ENCODE measurements at places on chromosomes 12 and 14.

DNA sequence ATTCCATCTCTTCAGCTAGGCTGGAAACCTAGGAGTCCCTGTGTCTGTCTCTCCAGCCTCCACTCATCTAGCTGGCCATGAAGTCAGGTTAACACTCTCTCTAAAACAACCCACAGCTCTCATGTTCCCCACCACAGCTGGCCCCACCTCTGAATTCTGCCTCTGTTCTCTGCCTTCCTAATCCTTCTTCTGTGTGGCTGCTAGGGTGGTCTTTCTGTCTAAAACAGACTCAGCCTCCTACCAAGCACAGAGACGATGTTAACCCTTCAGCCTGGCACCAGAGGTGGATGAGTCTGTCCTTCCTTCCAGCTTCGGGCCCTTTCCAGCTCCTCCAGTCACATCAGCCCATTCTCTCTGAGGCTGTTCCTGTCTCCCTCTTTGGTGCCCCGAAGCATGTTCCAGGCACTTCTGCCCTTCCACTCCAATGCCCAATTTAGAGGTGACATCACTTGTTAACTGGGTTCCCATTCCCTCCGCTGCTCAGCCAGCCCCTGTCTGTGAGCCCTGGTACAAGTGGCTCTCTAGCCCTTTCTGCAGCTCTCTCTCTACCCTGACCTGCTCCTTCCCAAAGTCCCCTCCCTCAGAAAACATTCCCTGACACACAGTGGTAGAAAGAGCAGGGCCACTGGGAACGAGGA, 9.1 kb downstream of the FIGNL2 start:
- DNase-seq = no peak

DNA sequence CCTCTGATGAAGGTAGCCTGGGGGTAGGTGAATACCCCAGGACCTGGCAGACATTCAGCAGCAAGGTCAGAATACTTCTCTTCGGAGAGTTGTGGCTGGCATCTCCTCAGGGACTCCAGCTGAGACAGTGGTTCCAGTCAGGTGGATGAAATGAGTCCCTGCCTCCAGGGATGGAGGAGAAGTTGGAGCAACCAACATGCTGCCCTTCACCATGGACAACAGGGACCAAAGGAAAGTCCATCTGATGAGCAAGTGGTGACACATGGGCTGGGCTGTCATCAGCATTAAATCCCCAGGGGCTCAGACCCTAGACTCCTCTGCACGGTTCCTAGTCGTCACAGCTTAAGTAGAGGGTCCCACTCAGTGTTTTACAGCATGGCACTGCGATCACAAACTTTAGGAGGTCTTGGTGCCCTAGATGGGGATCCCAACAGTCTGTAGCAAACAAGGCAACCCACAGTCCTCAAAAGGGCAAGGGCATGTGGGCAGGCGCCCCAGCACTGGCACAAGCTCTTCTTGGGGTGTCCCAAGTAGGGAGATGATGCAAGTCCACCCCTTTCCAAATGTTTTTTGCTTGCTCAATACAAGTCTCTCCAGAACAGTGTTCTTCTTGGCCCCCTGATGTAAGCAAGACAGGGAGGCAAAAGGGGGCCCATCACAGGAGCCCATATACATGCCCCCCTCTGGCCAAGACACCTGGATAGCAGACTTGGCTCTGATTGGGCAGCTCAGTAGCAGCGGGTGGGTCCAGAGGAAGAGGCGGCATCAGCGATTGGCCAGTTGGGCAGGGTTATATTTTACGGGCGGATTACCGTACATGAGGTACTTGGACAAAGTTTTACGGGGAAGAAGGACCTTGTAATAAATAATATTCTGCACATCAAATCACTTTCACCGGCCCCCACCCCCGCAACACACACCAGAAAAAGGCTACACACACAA, 10.8 kb upstream of the CDH24 start:
- no peak for DNase-seq

DNA sequence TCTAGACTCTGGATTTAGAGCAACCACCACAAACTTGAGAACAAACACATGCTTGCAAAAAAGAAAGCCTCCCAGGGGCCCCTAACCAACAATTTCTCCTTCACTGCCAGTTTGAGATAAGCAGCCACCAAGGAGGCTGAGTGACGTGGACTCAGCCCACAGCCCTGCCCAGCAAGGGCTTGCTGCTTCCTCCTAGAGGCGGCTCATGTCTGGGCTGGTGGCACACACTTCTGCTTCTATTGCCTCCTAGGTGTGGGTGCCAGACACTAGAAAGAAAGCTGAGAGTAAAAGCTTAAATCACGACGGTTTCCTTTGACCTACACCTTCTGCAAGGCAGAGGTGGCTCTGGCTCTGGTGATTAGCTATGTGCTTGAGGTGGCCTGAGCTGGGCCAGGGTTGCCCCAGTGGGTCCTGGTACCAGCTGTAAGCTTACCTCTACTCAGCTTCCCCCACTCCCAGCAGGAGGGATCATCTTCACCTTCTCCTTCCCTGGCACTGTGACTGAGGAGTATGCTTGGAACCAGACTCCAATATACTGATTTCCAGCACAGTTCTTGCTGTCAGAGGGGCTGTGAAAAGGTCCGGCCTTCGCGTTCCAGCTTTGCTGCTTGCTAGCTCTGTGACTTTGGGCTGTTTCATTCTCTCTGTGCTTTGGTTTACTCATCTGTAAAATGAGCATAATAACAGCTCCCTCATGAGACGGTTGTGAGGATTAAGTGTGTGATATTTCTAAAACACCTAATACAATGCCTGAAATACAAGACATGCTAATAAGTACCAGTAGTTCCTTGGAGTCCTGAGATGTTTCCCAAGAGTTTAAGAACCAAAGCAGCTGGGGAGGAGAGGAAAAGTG, 89.7 kb upstream of the PARP11 start:
- DNase-seq = peak; percentile 51

DNA sequence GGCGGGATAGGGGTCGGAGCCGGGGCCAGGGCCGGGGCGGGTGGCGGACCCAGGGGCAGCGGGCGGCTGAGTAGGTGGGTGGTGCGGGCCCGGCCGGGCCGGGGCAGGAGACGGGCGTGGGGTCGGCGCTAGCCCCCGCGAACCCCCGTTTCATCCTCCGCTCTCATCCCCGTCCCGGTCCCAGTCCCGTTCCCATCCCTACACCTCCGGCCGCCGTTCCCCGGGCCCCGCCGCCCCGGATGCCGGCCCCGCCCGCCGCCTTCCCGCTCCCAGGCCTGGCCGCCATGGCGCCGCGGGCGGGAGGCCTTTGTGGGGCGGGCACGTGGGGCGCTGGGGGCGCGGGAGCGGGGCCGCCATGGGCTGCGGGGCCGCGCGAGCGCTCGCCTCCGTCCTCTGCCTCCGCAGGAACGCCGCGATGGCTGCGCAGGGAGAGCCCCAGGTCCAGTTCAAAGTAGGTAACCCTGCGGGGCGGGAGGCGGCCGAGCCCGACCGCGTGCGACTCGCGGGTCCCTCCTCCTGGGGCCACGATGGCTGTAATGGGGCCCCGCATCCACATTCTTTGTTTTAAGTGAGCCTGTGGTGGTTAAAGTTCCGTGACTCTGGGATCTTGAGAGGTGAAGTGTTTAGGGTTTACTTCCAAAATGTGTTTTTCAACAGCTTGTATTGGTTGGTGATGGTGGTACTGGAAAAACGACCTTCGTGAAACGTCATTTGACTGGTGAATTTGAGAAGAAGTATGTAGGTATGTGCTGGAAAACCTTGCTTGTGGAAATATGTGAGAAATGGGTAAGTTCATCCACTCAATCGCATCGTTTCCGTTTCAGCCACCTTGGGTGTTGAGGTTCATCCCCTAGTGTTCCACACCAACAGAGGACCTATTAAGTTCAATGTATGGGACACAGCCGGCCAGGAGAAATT, 572 bp downstream of the RAN start:
- peak; percentile 31 for DNase-seq

GRCh38 chr12:34405286-34406227, 383.3 kb downstream of the ALG10 start:
- no peak for DNase-seq

DNA sequence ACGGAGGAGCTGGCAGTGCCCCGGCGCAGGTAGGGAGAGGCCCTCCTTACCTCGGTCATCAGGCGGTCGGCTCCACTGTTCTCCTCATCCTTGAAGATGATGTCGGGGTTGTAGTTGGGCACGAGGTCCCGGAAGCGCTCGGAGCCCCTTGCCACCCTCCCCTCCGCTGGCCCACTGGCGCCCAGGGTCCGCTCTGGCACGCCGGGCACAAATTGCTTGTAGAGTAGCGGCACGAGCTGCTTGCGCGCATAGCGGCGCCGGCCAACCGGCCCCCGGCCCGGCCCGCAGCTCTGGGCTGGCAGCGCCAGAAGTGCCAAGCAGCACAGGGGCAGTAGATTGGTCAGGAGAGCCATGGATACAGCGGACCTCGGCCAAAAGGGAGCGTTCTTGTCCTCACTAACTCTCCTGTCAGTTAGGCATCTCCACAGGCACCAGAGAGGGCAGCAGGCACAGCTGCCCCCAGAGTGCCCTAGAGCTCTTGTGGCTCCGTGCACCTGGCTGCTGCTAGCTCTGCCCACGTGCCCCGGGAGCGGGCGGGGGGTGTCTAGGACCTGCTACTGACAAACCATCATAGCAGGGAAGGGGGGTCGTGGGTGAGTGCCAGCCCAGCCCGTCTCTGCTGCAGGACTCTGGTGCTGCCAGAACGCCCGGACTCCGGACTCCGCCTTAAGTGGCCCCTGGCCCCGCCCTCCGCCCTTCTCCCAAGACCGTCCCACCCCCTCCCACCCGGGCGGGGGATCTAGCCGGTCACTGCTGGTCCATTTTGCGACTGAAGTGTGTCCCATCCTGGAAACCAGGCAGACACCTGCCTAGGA, at the start of gene DHH:
DHH (minus strand) TSS at position 642 of the 815 bp plus-strand sequence; CDS start at position 353, 289 bp downstream.
- no peak for DNase-seq

DNA sequence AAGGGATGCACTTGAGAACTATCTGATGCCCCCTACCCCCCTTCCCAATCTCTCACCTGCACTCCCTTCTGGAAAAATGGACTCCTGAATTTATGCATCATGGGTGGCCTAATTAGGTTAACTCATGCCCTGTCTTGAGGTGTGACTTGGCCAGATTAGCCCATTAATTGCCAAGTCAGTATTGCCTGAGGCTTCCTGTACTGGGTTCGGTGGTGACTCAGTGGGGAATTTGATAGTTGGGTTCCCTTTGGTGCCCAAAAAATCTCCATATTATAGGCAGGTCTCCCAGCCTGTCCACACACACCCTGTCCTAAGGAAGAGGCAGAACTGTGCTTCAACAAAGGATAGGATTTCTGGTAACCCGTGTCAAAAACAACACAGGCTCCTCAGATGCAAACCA, 146.1 kb downstream of the CHST11 start:
- no peak for DNase-seq

GRCh38 chr14:104957146-104958113, 20.7 kb downstream of the AHNAK2 start:
- DNase-seq = no peak

- no peak for DNase-seq
These were observed 7.8 kb upstream of the PLEKHG3 start for GRCh38 chr14:64696355-64696857.

- DNase-seq = no peak
These were observed 91.0 kb upstream of the MON2 start for GRCh38 chr12:62375603-62376002.

- DNase-seq = no peak
These were observed 40.4 kb downstream of the AACS start for GRCh38 chr12:125105600-125105999.

GRCh38 chr14:34775922-34776321, 61.5 kb upstream of the CFL2 start:
- no peak for DNase-seq

DNA sequence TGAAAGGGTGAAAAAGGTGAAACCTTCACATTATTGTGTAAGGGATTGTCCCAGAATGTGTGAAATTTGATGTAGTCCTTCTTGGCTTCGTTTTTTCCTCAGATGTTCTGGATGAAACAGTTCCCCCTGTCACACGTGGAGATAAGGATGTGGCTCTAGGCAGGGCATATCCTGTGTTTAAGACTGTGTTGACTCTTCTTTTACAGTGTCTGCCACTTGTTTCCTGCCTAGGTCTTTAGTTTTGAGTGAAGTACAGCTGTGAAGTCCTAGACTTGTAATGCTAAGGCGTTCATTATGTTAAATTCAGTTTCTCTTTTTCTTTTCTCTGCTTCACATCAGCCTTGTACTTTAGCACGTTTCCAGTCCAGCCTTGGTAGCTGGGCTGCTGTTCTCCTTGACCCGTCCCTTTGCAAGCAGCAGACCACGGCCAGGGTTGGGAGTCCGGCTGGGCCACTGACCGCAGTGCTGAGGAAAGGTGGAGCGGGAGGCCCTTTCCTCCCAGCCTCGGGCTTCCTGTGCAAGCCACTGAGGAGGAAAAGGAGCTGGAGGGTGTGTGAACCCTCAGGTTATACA, 59.1 kb downstream of the RASSF3 start:
- DNase-seq = no peak

- DNase-seq = no peak
These were observed 912.8 kb downstream of the GALC start for GRCh38 chr14:87080146-87080545.

- no peak for DNase-seq
These were observed 15.3 kb downstream of the TSFM start for GRCh38 chr12:57797933-57798332.

- no peak for DNase-seq
These were observed 352.9 kb upstream of the RGS6 start for GRCh38 chr14:71579331-71579730.

- DNase-seq = no peak
These were observed 231.9 kb upstream of the AVPR1A start for GRCh38 chr12:63382930-63383329.

GRCh38 chr14:52067873-52068614, 815 bp downstream of the NID2 start:
- DNase-seq = no peak

DNA sequence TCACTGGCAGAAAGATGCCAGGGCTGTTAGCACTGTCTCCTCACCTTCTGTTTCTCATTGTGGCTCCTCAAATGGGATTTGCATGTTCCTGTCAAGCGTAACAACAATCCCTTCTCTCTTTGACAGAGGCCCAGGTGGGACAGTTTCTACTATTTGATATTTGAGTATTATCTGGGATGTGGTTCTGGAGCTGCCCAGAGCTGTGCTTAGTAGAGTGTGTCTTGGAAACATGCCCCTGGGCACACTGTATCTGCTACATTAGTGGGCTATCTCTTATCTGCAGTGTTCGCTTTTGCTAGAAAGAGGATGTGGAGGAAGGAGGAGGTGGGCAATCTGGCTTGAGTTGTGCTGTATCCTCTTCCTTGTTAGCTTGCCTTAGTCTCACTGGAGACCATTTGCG, 3.8 kb upstream of the ACADS start:
- DNase-seq = no peak

DNA sequence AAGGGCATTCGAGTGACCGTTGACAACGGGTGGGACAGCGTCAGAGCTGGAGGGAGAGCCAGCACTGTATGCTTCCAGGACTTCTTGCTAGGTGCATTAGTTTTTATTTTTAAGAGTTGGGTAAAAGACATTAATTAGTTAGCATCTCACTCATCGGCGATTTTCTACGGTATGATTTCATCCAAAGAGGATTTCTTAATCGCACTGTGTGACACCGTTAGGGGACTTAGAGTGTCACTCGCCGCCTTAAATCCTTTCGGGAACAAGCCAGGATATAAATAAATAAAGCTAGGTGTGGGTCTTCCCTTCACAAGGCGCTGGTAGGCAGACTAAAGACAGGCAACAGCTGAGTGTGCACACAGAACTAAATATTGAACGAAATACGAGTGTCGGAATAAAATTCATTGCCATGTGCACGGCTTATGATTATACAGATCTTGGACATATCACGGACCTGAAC, 869 bp upstream of the NOVA1 start:
- DNase-seq = no peak

Data from stimulated activated CD4-positive, alpha-beta T cell treated with anti-CD3 and anti-CD28 coated beads, TNF-alpha, amount 100 ng/mL, for 4 hours (primary cell).